Fibroblast of upper back skin (primary cell): ENCODE measurements at places on chromosomes 7 and 10.

DNA sequence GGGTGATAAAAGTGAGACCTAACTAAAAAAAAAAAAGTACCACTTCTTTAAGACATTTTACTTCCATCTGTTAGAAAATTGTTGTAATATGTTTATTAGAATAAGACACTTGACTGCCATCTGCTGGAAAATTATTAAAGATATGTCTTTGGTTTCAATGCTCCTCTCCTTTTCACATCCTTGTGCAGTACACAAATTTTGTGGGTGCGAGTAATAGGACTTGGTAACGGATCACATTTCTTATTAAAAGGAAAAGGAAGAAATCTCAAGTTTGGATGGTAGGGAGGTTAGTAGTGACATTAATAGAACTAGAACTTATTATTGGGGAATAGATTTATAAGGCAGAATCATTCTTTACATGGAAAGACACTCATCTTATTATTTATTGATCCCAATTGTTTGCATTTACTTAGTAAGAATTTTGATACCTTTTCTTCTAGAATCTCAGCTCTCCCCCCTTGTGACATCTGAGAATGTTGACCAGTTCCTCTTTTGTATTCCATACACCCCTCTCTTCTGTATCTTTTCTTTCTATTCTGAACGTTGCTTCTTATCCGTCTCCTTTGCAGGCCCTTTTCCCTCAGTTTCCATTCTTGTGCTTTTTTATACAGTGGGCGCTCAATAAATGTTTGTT, 43.0 kb upstream of the RPA3 start:
- peak; percentile 60 for DNase-seq

- DNase-seq: no peak
These were observed 131.7 kb downstream of the DPP6 start for GRCh38 chr7:154183946-154184345.

- no peak for DNase-seq
These were observed 74.8 kb upstream of the GPR37 start for GRCh38 chr7:124840435-124840834.

GRCh38 chr7:78017591-78018100, 219.1 kb downstream of the PHTF2 start:
- DNase-seq: no peak

DNA sequence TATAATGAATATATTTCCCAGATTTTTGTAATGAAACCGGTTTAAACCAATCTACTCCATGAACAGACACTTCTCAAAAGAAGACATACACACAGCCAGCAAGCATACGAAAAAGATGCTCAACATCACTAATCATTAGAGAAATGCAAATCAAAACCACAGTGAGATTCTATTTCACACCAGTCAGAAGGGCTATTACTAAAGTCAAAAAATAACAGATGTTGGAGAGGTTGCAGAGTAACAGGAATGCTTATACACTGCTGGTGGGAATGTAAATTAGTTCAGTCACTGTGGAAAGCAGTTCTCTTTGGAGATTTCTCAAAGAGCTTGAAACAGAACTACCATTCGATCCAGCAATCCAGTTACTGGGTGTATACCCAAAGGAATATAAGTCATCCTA, 240.7 kb downstream of the TSPAN12 start:
- peak; percentile 16 for DNase-seq

DNA sequence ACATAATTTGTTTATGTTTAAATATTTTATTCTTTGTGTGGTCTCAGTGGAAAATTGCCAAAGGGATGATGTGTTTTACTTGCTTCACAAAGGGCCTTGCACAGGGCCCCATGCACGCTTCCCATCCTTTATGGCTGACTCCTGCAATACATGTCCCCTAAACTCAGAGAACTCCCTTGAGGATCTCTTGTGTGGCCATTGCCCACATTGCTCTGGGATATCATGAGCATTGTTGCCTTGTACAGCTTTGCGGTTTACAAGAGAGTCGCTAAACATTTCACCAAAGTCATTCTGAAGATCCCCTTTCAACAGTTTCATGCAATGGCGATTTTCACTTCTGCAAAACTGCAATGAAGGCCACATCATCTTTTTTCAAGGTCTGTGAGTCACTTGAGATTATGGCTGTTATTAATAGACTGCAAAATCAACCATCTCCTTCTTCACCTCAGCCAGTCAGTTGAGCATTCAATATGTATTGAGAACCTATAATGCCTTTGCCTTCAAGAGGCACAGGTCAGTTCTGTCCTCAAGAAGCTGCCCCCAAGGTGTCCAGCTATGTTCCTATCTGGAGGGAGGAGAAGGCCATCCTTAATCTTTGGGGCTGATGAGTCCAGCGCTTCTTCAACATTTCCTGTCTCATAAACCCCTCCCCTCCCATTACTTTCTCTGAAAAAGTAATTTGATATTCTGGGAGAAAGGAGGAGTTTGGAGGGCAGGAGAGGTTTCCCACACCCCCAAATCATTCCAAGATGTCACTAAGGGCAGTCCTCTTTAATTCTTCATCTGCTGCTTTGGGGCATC, 108.1 kb downstream of the CCDC71L start:
- no peak for DNase-seq

GRCh38 chr7:123710683-123711082, 38.1 kb downstream of the WASL start:
- DNase-seq: no peak

DNA sequence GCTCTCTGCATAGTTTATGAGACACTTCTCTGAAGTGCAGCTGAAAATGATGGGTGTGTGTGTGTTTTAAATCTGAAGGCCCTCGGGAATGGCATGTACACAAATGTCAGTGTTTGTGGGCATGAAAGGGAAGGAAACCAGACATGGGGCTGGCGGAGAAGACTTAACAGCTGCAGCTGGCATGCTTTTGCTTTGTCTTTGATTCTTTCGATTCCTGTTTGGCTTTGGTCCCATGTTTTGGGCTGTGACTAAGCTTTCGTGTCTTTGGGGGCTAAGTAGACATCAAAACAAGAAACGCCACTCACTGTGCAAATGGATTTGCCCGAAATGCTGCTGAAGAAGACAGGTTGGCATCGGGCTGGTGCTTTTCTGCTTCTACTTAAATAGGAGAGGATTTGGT, 179.3 kb downstream of the PFKFB3 start:
- peak; percentile 68 for DNase-seq

- DNase-seq: no peak
These were observed 1.5 kb upstream of the RALA start for GRCh38 chr7:39621784-39622411.

- no peak for DNase-seq
These were observed 700.9 kb downstream of the GRID1 start for GRCh38 chr10:85665681-85666080.

- peak; percentile 97 for DNase-seq
These were observed 81.6 kb downstream of the ARHGAP22 start for GRCh38 chr10:48523212-48523819.

GRCh38 chr10:43814663-43815062, 166.0 kb upstream of the ZNF32 start:
- DNase-seq: peak; percentile 58

GRCh38 chr7:91620827-91621226, 259.7 kb downstream of the MTERF1 start:
- no peak for DNase-seq

DNA sequence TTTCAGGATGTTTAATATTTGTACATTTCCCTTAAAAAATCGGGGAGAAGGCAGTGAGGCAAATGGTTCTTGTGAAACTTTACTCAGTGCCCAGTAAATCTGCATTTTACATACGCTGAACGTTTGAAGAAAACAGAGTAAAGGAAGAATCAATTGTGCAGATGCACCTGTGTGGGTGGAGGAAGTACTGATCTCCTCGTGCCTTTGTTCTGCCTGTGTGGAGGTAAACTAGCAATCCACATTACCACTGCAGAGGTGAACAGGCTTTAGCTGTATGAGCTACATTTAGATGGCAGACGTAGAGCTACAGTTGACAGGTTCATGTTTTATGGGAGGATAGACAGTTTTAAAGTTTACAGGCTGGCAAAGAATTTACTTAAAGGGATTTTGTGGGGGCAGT, 62.7 kb upstream of the VIPR2 start:
- DNase-seq: no peak

DNA sequence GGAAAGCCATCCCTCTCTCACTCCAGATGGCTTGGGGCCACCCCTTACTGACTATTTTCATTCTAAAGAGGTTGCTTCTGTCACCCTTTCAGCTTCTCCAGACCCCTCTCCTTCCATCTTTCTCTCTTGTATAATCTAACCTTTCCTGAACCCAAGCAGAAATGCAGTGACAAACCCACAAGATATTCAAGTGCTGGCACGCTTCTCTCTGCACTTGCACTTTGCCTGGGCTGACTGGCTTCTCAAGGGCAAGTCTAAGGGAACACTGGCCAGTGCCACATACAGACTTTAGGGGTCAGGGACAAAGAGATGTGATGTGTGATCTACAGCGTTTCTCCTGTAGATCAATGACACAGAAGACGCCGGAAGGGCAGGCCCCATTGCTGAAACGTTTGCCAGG, 150.4 kb upstream of the LANCL2 start:
- DNase-seq: no peak

- no peak for DNase-seq
These were observed 190.0 kb downstream of the FAM107B start for GRCh38 chr10:14584661-14585060.

DNA sequence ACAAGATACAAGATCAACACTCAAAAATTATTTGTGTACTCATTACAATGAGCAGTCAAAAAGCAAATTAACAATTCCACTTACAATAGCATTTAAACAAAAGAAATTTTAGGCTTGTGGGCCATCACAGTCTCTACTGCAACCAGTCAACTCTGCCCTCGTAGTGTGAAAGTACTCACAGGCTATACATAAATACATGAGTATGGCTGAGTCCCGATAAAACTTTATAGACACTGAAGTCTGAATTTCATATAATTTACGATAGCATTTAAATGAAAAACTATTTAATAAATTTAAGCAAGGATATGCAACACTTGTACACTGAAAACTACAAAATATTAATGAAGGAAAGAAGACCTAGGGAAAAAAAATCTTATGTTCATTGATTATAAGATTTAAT, 90.1 kb downstream of the ZNF33B start:
- no peak for DNase-seq

DNA sequence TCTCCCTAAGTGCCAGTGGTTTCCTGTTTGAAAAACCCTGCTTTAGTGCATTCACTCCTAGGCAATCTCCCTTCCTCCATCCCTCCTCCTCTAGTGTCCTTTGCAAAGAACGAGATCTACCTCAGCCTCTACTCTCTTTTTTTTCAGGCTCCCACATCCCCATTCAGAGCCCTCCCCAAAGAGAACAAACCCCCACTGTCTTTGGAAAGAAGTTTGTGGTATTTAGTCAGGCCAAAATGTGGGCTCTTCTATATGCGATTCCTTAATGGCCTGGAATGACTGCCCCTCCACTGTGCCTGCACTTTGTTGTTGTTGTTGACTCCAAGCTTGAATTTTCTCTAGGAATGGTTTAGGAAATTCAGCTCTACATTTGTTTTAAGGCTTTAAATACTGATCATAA, 36.3 kb downstream of the PALS2 start:
- no peak for DNase-seq

DNA sequence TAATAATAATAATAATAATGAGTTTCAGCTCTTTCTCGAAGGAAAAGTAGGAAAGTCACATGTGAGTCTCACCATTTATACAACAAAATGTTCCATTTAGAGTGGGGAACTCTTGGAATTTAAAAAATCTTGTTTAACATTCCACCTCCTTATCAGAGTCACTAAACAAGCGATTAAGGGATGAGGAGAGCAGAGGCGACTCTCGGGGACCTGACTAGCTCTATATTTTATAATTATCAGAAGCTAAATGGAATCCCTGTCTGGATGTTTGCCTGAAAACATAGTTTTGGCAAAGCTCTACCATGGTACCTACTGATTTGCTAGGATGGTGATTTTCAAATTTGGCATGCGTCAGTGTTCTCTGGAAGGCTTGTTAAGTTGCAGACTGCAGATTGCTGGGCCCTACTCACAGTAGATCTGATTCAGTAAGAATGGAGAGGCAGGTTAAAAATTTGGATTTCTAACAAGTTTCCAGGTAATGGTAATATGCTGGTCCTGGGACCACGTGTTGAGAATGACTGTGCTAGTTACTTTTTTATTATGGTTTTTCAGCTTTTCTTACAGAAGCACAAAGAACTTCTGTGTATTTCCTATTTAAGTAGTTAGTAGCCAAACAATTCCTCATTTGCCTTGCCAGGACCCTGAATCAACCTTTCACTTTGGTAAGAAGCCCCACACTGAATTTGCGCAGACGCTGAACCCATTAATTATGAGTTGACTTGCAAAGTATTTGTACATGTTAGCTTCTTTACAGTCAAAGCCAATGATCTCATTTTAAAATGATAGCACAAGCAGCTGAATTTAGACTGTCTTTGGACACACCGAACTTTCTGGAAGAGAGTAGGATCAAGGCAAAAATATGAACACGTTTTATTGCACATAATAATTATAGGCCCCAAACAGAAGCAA, 39.5 kb downstream of the CPED1 start:
- no peak for DNase-seq

DNA sequence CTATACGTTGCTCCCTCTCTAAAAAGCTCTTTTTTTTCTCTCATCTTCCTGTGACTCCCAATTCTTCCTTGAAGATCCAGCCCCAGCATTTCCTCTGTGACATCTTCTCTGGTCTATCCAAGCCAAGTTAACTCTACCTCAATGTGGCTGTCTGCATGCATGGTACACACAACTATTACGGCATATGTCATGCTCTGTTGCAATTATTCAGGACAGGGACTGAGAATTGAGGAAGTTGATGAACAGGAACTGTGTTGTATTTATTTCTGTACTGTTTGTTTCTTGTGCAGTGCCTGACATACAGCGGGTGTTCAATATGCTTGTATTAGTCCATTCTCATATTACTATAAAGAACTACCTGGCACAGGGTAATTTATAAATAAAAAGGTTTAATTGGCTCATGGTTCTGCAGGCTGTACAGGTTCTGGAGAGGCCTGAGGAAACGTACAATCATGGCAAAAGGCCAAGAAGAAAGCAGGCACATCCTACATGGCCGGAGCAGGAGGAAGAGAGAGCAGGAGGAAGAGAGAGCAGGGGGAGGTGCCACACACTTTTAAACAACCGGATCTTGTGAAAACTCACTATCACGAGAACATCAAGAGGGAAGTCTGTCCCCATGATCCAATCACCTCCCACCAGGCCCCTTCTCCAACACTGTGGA, 6.3 kb downstream of the TRPV5 start:
- DNase-seq: no peak

- DNase-seq: peak; percentile 58
These were observed 95.3 kb downstream of the CPED1 start for GRCh38 chr7:121083790-121084251.

DNA sequence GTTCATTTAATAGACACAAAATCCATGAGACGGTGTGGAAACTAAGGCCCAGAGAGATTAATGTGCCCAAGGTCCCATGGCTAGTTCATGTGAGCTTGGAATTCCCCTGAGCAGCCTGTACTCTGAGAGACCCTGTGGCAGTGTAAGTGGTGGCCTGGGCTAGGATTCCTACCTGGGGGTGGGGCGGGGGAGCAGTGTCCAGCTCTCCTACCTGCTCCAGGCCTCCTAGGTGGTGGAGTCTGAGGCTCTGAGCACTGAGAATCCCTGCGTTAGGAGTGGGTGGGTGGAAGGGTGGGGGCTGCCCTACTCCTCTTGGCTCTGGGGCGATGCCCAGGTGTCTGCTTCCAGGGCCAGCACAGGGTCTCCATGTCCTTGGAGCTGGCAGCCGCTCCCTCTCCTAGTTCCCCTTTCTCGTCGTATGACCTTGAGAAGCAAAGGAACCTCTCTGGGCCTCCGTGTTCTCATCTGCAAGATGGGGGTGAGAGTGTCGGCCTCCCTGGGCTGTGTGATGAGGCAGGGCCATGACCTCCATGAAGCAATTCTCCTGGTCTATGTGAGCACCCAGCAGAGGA, 2.5 kb downstream of the SNCG start:
- no peak for DNase-seq

GRCh38 chr7:120233338-120233737, 39.6 kb upstream of the KCND2 start:
- no peak for DNase-seq

GRCh38 chr10:34080485-34081346, 734.4 kb downstream of the PARD3 start:
- no peak for DNase-seq
